Nephron progenitor cell (in vitro differentiated cells): ENCODE measurements at places on chromosomes 5 and 9.

DNA sequence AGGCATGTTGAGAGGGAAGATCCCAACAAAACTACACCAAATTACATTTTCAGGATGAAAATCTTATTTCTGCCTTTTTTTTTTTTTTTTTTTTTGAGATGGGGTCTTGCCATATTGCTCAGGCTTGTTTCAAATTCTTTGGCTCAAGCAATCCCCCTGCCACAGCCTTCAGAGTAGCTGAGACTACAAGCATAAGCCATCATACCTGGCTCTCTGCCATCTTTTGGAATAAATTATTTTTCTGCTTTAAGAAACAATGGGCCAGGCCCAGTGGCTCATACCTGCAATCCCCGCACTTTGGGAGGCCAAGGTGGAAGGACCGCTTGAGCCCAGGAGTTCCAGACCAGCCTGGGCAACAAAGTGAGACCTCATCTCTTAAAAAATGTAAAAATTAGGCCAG, 14.3 kb downstream of the AFF4 start:
- H3K36me3 ChIP-seq, result peaks cover 71% of the 10 kb centered on the region
- peaks cover 18% of the 10 kb centered on the region for H3K4me1 ChIP-seq
- H3K4me3 ChIP-seq, result no peak overlapping the region

DNA sequence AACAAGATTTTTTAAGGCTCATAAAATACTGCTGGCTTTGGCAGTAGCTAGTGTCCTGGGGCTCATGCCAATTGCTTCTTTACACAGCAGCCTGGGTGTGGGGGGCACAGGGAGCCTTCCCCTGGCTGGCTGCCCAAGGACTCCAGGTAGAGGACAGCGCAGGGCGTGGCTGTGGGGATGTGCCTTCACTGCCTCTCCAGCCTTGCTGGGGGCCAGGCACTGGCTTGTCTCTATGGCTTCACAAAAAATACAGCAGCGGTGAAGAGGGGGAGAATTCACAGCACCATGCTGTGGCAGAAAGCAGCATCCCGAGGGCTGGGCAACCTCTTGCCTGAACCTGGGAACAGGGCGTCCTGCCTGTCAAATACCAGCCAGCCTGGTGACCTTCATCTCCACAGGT, 57.4 kb downstream of the DAP start:
- H3K36me3 ChIP-seq, result peaks cover 7% of the 10 kb centered on the region
- peaks cover 24% of the 10 kb centered on the region for H3K4me1 ChIP-seq
- no peak overlapping the region for H3K4me3 ChIP-seq
- DNase-seq, result no peak

DNA sequence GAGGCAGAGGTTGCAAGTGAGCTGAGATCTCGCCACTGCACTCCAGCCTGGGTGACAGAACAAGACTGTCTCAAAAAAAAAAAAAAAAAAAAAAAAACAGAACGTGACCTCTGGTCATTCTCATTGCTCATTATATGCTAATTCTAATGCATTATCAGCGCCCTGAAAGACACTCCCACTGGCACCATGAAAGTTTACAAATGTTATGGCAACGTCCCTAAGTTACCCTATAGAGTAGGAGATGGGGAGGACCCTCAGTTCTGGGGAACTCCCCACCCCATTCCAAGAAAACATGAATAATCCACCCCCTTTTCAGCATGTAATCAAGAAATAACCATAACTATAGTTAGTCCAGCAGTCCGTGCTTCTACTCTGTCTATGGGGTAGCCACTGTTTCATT, 48.9 kb upstream of the DENND4C start:
- H3K27ac ChIP-seq, result no peak overlapping the region
- H3K4me1 ChIP-seq, result peaks cover 11% of the 10 kb centered on the region
- H3K36me3 ChIP-seq, result no peaks in the 10 kb centered on the region
- H3K4me3 ChIP-seq, result no peak overlapping the region
- no peak for DNase-seq
- H3K27me3 ChIP-seq, result peaks cover 8% of the 10 kb centered on the region

DNA sequence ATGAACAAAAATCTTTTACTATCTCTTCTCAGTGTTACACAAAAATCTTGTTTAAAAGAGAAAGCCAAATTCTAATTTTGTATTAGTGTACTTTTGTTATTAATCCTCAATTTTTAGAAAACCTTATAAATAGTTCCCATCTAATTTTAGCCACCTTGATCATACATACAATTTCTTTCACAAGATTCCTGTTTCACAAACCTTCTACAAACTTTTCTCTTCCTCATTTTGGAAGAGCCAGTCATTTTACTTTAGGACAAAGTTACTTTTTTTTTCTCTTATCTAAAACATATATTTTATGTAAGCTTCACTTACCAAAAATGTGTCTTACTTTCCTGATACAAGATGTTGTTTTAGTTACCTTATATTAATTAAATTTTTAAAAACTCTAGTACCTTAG, 161.3 kb downstream of the YIPF5 start:
- no peak overlapping the region for H3K27ac ChIP-seq
- no peak overlapping the region for H3K4me3 ChIP-seq
- no peak for DNase-seq
- peaks cover 20% of the 10 kb centered on the region for H3K36me3 ChIP-seq
- no peaks in the 10 kb centered on the region for H3K4me1 ChIP-seq
- no peaks in the 10 kb centered on the region for H3K27me3 ChIP-seq

- H3K4me1 ChIP-seq, result peaks cover 22% of the 10 kb centered on the region
- H3K4me3 ChIP-seq, result no peak overlapping the region
- H3K27me3 ChIP-seq, result peaks cover 7% of the 10 kb centered on the region
- DNase-seq, result peak; percentile 50
- no peak overlapping the region for H3K27ac ChIP-seq
- peaks cover 7% of the 10 kb centered on the region for H3K36me3 ChIP-seq
These were observed 69.3 kb downstream of the HSD17B3 start for GRCh38 chr9:96232539-96233241.

DNA sequence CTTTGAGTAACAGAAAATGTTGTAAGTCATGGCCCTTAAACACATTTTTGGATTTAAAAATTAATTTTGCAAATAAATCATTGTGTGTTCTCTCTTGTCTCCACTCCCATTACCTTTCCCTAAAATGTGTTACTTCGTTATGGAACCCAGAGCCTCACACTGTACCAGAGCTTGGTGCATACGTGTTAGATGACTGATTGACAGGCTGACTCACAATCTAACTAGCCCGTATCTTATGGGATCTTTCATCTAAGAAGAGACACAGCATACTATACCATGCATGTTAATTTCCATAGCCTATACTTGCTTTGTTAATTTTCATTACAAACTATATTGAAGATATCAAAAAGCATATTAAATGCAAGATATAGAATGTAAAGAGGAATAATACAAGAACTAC, 87.1 kb downstream of the SPRY4 start:
- no peak overlapping the region for H3K27ac ChIP-seq
- H3K4me1 ChIP-seq, result peaks cover 37% of the 10 kb centered on the region
- H3K27me3 ChIP-seq, result peaks cover 14% of the 10 kb centered on the region
- H3K4me3 ChIP-seq, result no peak overlapping the region

GRCh38 chr5:17343675-17344074, 126.2 kb downstream of the BASP1 start:
- no peak overlapping the region for H3K27ac ChIP-seq
- peaks cover 18% of the 10 kb centered on the region for H3K4me1 ChIP-seq
- H3K36me3 ChIP-seq, result no peaks in the 10 kb centered on the region

GRCh38 chr5:114782869-114783268, 386.8 kb downstream of the TRIM36 start:
- peaks cover 5% of the 10 kb centered on the region for H3K4me1 ChIP-seq
- no peaks in the 10 kb centered on the region for H3K27me3 ChIP-seq
- no peaks in the 10 kb centered on the region for H3K36me3 ChIP-seq
- no peak overlapping the region for H3K27ac ChIP-seq

GRCh38 chr9:134188386-134189144, 24.2 kb upstream of the RNU6ATAC start:
- no peak for DNase-seq
- H3K36me3 ChIP-seq, result no peaks in the 10 kb centered on the region
- peaks cover 54% of the 10 kb centered on the region for H3K27me3 ChIP-seq

DNA sequence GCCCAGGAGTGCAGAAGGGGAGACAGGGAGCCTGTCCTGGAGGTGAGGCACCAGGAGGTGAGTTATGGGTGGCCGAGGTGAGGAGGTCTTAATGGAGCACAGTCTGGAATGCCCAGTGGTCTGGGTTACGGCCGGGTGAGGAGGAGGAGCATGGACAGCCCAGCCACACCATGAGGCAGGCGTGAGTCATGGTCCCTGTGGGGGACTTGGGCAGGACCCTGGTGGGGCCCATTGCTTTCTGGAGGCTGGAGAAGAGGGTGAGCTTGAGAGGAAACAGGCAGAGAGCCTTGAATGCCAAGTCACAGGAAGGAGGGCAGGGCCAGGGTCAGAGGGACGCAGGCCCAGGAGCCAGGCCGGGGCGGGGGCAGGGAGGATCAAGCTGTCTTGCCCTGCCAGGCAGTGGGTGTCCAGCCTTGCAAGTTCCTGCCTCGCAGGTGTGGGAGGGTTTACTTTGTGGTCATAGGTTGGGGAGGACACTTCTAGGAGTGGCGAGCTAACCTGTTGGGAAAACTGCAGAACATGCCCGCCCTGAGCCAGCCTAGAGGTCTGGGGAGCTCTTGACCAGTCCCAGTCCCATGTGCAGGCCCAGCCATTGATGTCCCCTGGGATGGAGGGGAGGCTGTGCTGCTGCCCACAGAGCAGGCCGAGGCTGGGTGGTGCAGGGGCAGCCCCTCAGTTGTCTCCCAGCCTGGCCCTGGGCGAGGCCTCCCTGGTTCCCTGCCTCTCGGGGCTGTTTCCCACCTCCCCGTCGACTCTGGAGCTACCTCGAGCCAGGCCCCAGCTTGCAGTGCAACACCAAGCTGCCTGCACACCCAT, 2.8 kb downstream of the CACNA1B start:
- H3K27ac ChIP-seq, result no peak overlapping the region
- H3K27me3 ChIP-seq, result peaks cover 18% of the 10 kb centered on the region
- no peaks in the 10 kb centered on the region for H3K36me3 ChIP-seq
- no peaks in the 10 kb centered on the region for H3K4me1 ChIP-seq
- H3K4me3 ChIP-seq, result no peak overlapping the region
- DNase-seq, result no peak

DNA sequence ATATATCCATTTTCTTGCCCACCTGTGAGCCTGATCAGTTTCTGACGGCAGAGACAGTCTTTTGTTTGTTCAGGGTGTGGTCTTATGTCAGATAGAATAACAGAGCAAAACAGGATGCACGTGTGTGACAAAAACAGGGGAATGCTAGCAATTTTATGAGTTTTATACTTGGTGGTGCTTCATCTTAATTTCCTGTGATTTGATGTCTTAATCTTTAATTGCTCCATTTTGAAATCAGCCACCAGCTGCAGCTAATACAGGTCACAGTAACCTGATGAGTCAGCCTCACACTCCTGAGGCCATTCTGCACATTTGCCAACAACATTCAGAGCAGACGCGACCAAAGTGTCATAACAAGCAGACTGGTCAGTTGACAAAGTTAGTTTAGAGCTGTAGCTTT, 42.3 kb upstream of the JMY start:
- H3K27ac ChIP-seq, result no peak overlapping the region
- peaks cover 3% of the 10 kb centered on the region for H3K27me3 ChIP-seq
- H3K4me1 ChIP-seq, result no peaks in the 10 kb centered on the region
- no peak overlapping the region for H3K4me3 ChIP-seq

- peaks cover 39% of the 10 kb centered on the region for H3K4me1 ChIP-seq
- no peaks in the 10 kb centered on the region for H3K36me3 ChIP-seq
- no peak overlapping the region for H3K4me3 ChIP-seq
- no peak overlapping the region for H3K27ac ChIP-seq
- H3K27me3 ChIP-seq, result peaks cover 3% of the 10 kb centered on the region
- no peak for DNase-seq
These were observed 105.2 kb upstream of the RAD23B start for GRCh38 chr9:107177857-107178256.

DNA sequence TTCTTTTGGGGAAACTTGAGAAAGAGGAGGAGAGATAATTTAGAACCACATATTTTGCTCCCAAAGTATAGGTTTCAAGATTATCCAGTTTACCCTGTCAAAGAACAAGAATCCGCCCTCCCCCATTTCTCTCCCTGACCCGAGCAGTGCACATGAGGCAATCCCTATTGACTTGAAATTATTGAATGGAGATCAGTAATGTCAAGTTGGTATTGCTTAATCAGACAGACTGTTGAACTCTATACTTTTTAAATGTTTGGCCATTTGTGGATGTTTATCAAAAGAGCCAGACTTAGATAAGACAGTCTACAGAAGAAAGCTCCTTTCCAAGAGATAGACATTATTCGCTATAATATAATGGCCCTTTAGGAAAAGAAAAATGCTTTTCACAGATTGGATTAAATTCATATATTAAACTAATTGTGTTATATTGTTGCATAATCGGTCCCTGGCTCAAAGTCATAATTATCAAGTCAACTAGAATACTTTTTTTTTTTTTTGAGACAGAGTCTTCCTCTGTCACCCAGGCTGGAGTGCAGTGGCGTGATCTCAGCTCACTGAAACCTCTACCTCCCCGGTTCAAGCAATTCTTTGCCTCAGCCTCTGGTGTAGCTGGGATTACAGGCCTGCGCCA, 5.3 kb downstream of the SLC25A25 start:
- peaks cover 6% of the 10 kb centered on the region for H3K36me3 ChIP-seq
- no peak for DNase-seq
- H3K27ac ChIP-seq, result no peak overlapping the region
- H3K4me3 ChIP-seq, result no peak overlapping the region

GRCh38 chr5:123098767-123099513, 9.9 kb downstream of the PRDM6 start:
- peaks cover 31% of the 10 kb centered on the region for H3K4me1 ChIP-seq
- no peak for DNase-seq
- H3K4me3 ChIP-seq, result peak overlapping the region; percentile 84

- DNase-seq, result no peak
- H3K27ac ChIP-seq, result peak overlapping the region; percentile 83
- H3K27me3 ChIP-seq, result peaks cover 7% of the 10 kb centered on the region
These were observed 61.6 kb upstream of the GNE start for GRCh38 chr9:36319806-36320205.

- no peak overlapping the region for H3K27ac ChIP-seq
- no peaks in the 10 kb centered on the region for H3K36me3 ChIP-seq
- H3K4me3 ChIP-seq, result no peak overlapping the region
- no peak for DNase-seq
- H3K27me3 ChIP-seq, result peaks cover 97% of the 10 kb centered on the region
These were observed 38.4 kb upstream of the CLPTM1L start for GRCh38 chr5:1383344-1383743.

DNA sequence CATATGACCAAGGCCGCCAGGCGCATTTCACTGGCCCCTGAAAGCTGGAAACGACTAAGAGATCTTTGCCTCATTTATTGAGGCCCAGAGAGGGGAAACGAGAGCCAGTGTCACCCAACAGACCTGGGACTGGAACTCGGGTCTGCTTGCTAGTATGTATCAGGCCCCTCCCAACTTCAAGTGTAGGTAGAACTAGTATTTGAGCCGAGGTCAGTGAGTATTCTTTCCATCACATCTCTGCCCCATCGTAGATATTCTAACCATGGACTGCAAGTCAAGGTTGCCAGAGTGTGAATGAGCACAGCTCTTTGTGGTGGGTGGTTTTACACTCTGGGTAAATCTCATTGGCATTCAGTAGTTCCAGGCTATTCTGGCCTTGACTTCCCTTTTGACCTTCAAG, 42.2 kb downstream of the GPR107 start:
- no peak overlapping the region for H3K27ac ChIP-seq
- peaks cover 79% of the 10 kb centered on the region for H3K36me3 ChIP-seq
- no peaks in the 10 kb centered on the region for H3K4me1 ChIP-seq
- DNase-seq, result no peak
- H3K27me3 ChIP-seq, result no peaks in the 10 kb centered on the region

- peaks cover 4% of the 10 kb centered on the region for H3K36me3 ChIP-seq
- no peak overlapping the region for H3K27ac ChIP-seq
- peaks cover 39% of the 10 kb centered on the region for H3K4me1 ChIP-seq
- no peak for DNase-seq
These were observed 147.6 kb upstream of the SPRY4 start for GRCh38 chr5:142472306-142472951.
